Right lung (tissue), 10 donors: ENCODE measurements at places on chromosomes 7 and 10.

- no peak for DNase-seq
Observed at GRCh38 chr7:30788640-30789333, 17.6 kb downstream of the MINDY4 start.

GRCh38 chr7:44093102-44093641, 10.8 kb upstream of the POLM start:
- no peak for DNase-seq

- DNase-seq, result no peak
Observed at GRCh38 chr10:31896968-31897384, 31.7 kb downstream of the ARHGAP12 start.

DNA sequence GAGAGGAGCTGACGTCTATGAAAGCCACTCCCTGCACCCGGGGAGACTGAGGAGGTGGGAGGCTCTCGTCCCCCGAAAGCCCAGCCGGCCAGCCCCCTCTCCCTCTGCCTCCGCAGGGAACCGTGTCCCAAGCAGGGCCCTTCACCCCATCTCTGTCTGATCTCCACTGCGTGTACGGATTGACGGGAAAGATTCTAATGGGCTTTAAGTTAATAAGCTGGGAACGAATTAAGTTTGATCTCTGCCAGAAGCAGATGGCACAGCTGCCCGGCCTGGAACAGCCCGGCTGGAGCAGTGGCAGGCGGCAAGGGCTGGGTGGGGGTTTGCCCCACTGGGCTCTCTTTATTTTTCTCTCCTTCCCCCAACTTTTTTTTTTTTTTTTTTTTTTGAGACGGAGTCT, 6.1 kb upstream of the SLC29A4 start:
- DNase-seq, result no peak

DNA sequence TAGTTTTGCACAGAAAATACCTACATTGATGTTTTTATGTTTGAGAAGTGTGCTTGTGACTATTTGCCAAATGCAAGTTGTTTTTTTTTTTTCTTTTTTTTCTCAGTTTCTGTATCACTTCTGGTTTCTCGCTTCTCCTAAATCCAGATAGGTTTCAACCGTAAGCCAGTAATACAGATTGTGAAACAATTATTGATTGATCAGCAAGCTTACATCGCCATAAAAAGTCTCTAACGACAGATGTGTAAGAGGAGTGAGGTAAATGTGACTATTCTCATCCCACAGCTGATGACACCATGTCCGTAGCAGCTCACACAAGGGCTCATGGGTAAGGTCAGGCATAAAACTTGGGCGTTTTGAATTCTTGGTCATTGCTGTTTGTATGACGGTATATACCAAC, 202.8 kb upstream of the AKR1E2 start:
- DNase-seq, result no peak

- no peak for DNase-seq
Observed at GRCh38 chr10:61244261-61244775, 208.9 kb downstream of the TMEM26 start.

DNA sequence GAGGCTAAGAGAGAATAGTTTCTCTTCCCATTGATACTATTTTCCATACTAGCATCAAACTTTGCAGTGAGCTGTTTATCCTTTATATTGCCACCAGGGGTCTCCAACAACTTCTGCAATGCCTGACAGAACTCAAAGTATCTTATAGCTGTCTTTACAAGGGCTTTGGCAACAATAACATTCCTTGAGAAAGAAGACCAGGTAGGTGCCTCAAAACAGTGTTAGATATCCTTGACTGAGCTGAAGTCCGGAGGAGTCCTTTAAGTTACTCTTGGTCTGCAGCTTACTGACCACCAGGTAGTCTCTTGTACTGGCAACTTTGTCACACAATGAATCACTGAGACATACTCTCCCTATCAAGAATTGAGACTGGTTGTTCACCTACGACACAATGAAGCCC, 30.0 kb upstream of the TES start:
- peak; percentile 36 for DNase-seq

DNA sequence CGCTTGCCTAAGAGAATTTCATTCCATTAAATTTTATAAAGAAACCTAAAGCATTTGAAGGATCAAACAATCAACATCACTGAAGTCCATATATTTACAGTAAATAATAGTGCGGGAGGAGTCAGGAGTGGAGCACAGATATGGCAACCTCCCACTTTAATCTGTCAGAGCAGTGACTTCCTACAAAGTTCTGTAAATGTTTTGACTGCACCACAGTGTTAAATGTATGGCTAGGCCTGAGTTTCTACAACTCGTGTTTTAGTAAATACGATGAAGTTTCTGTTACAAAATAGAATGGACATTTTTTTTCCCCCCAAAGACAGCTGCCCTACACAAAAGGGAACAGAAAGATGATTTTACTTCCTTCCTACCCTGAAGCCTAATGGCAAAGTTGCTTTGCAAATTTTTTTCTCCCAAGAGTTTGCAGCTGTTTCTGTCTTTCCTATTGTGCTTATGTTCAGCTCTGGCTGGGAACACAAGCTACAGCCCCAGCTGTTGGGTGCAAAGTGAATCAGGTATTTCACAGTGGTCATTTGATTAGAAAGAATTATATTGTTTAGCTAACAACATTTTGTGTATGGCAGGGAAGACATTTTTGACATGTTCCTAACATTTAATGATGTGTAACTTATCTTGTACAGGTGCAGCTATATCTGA, 62.1 kb downstream of the MET start:
- DNase-seq, result no peak

DNA sequence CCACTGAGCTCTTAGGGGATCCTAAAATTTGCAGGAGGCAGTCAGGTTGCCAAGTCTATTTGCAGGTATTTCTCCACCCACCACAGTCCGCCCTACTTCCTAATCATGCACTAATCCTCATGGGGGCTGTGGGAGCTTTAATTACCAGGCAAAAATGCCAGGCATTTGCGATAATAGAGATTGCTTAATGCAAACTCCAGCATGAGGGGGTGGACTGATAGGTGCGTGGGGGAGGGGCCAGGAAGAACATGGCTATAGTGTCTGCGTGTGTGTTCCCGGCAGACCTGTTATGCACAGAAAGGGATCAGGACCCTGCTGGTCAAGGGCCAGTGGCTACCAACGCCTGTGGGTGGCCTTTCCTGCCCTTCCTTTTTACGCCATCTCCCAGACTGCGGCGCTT, 15.6 kb upstream of the AQP1 start:
- DNase-seq, result no peak

DNA sequence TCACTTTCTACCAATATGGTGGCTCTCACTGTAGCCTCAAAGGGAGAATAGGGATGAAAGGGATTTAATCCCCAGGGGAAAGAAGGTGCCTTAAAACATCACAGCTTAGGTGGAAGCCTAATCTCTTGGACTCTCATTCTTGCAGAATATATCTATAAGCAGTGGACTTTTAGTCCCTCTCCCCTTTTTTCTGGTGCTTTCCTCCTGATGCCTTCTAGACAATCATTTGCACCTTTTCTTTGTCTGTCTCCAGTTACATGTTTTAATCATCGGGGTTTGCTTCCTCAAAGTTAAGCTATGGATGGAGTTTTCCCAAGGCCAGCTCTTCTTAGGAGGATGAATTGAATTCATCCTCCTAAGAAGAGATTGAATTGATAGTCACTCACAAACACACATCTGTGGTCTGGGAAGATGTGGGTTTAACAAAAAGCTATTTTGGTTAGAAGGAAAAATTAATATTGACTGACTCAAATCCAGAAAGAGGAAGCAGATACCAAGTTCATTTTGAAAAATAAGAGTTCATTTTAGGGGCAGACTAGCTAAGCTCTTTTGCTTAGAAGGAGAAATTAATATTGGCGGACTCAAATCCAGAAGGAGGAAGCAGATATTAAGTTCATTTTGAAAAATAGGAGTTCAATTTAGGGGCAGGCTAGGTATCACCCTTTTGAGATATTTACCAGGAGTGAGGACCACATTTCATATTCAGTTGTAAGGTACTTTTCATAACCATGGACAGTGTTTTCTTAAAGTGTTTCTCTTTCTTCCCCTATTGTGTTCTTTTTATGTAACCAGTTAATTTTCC, 35.2 kb upstream of the PLEKHS1 start:
- DNase-seq, result no peak
